ENCODE measurements at places on chromosomes 3 and 15.

DNA sequence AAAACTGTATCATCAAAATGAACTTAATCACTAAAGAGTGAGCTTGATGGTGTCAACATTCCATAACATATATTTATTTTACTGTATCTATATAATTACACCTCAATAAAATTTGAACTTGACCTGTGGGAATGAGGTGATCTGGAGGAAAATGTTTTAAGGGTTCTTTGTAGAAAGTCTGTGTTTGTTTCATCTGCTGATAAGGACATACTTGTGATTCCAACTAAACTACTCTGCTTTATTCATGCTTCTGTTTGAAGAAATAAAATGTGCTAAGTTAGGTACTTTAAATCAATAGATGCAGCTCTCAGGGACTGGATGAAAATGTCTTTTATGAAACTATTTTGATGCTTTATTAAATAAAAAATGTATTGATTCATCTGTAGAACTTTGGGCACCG, 11.6 kb upstream of the PLOD2 start:
- no peak for DNase-seq

DNA sequence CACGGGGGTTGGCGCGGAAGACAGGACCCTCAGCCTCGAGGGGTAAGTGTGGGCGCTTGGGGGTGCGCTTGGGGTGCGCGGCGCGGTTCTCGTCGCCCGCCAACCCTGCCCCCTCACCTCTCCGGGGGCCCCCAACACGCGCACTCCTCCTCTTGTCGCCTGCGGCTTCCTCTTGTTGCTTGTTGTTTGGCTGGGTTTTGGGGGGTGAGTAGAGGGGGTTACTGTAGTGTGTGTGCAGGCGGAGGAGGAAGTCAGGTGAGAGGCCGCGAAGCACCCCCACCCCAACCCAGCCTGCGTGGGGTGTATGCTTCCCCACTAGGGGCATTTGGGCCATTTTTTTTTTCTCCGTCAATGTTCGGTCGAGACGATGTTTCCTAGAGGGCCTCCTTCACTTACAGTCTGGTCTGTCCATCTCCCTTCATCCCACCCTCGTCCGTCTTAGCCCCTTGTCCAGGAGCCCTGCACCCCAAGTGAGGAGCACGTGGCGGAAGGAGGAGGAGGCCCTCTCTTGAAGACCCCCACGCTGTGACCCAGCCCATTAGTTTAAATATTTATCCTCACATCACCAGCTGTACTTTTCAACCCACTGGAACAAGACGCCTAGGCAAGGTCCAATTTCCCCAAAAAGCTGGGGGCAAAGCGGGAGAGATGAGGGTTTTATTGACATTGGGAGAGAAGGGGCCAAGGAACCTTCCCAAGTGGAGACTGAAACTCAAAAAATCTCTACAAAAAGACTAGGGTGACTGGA, 20.4 kb upstream of the SATB1 start:
- DNase-seq: no peak

GRCh38 chr15:73964736-73965093, 27.4 kb downstream of the STOML1 start:
- DNase-seq: peak; percentile 83

GRCh38 chr15:94099574-94099960, 131.8 kb upstream of the MCTP2 start:
- DNase-seq: no peak
